ENCODE measurements at places on chromosomes 6 and 20. TPM values are rescaled to one million over a fixed set of nuclear protein-coding genes. Genes with fewer than 3 reads are reported as not detected.

PSMB9 gene
- 6.1 TPM for polyA plus RNA-seq

ZC3H12D gene
- polyA plus RNA-seq: 0.55 TPM

ADTRP gene
- 3.3 TPM for polyA plus RNA-seq

STMND1 gene
- polyA plus RNA-seq: 0.24 TPM

SLC32A1 gene
- 2.4 TPM for polyA plus RNA-seq

SYNDIG1 gene
- polyA plus RNA-seq: 9.3 TPM

COL19A1 gene
- polyA plus RNA-seq: 2.1 TPM

TFAP2B gene
- 17.0 TPM for polyA plus RNA-seq

FAXC gene
- polyA plus RNA-seq: 4.7 TPM

HLA-DRB5 gene
- 8.3 TPM for polyA plus RNA-seq

SLC17A9 gene
- polyA plus RNA-seq: 1.1 TPM

IL17F gene
- polyA plus RNA-seq: 0.17 TPM

LY6G6C gene
- polyA plus RNA-seq: not detected

DIDO1 gene
- 53.4 TPM for polyA plus RNA-seq

DLL1 gene
- 2.7 TPM for polyA plus RNA-seq

ULBP3 gene
- polyA plus RNA-seq: 3.7 TPM

CLPSL2 gene
- not detected for polyA plus RNA-seq

CENPB gene
- polyA plus RNA-seq: 37.6 TPM

MICB gene
- polyA plus RNA-seq: 1.0 TPM

MCHR2 gene
- not detected for polyA plus RNA-seq

CLIC5 gene
- 188 TPM for polyA plus RNA-seq

RANBP9 gene
- 41.9 TPM for polyA plus RNA-seq

AVP gene
- 0.43 TPM for polyA plus RNA-seq

CLPSL1 gene
- polyA plus RNA-seq: 1.4 TPM

CST4 gene
- polyA plus RNA-seq: not detected

C20orf141 gene
- not detected for polyA plus RNA-seq

FLRT3 gene
- polyA plus RNA-seq: 160 TPM

Data from left renal pelvis (tissue), 4 donors.